ENCODE measurements at places on chromosomes 4 and X. TPM values are rescaled to one million over a fixed set of nuclear protein-coding genes. Genes with fewer than 3 reads are reported as not detected.

The SYTL5 gene
- total RNA-seq, result 10.0 TPM

GRCh38 chrX:24148121-24148520, 1.4 kb upstream of the ZFX start:
- DNase-seq, result no peak
- no peaks in the 10 kb centered on the region for H3K36me3 ChIP-seq
- peak overlapping the region; percentile 99 for H3K27ac ChIP-seq
- H3K27me3 ChIP-seq, result no peaks in the 10 kb centered on the region
- H3K4me1 ChIP-seq, result peaks cover 10% of the 10 kb centered on the region
- peak overlapping the region; percentile 83 for H3K4me3 ChIP-seq

GRCh38 chrX:109696146-109696740, 36.8 kb downstream of the ACSL4 start:
- no peaks in the 10 kb centered on the region for H3K4me1 ChIP-seq
- H3K27ac ChIP-seq, result no peak overlapping the region
- H3K4me3 ChIP-seq, result no peak overlapping the region
- H3K36me3 ChIP-seq, result no peaks in the 10 kb centered on the region

GRCh38 chr4:103207673-103208072, 9.5 kb upstream of the CENPE start:
- H3K36me3 ChIP-seq, result no peaks in the 10 kb centered on the region
- DNase-seq, result no peak
- H3K27me3 ChIP-seq, result no peaks in the 10 kb centered on the region
- no peaks in the 10 kb centered on the region for H3K4me1 ChIP-seq
- no peak overlapping the region for H3K4me3 ChIP-seq

The TSPAN7 gene
- 15.5 TPM for total RNA-seq

GRCh38 chr4:116374815-116375214, 710.6 kb downstream of the TRAM1L1 start:
- H3K27me3 ChIP-seq, result no peaks in the 10 kb centered on the region
- H3K4me3 ChIP-seq, result no peak overlapping the region
- H3K27ac ChIP-seq, result no peak overlapping the region
- no peak for DNase-seq
- no peaks in the 10 kb centered on the region for H3K36me3 ChIP-seq
- no peaks in the 10 kb centered on the region for H3K4me1 ChIP-seq

GRCh38 chr4:2961811-2962441, 1.3 kb downstream of the NOP14 start:
- H3K27ac ChIP-seq, result no peak overlapping the region
- DNase-seq, result no peak
- peak overlapping the region; percentile 93 for H3K4me3 ChIP-seq
- H3K36me3 ChIP-seq, result no peaks in the 10 kb centered on the region

DNA sequence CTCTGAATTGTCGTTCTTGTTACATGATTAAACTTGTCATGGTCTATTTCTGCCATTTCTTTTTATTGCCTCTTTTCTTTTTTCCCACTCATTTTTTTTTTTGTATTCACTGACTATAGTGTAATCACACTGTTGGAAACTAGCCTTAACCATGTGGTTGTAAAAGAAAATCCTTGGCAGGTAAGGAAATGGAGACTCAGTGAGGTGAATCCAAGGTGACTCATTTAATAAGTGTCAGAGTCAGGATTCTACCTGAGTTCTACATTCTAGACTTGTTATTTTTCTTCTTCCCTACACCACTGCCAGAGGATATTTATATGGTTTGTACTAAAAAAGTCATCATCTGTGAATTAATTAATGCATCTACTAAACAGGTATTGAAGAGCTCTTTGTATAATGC, 152.2 kb downstream of the CBLL2 start:
- H3K27me3 ChIP-seq, result peaks cover 6% of the 10 kb centered on the region
- no peaks in the 10 kb centered on the region for H3K4me1 ChIP-seq
- no peak overlapping the region for H3K27ac ChIP-seq
- no peak for DNase-seq
- no peaks in the 10 kb centered on the region for H3K36me3 ChIP-seq
- H3K4me3 ChIP-seq, result no peak overlapping the region

DNA sequence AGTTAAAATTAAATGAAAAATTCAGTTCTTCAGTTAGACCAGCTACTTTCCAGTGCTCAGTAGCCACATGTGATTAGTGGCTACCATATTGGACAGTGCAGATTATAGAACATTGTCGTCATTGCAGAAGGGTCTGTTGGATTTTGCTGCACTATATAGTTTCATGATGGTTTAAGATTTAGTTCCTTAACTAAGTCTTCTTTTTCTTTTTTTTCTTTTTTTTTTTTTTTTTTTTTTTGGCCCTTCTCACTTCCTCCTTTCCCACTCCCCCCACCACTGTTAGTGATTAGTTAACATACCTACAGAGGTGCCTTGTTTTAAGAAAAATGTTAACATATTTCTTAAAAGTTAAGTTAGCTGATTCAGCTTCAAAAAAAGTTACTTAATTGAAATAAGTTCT, 9.0 kb downstream of the RAB9A start:
- no peaks in the 10 kb centered on the region for H3K36me3 ChIP-seq
- H3K27ac ChIP-seq, result no peak overlapping the region
- H3K4me3 ChIP-seq, result no peak overlapping the region
- no peaks in the 10 kb centered on the region for H3K4me1 ChIP-seq
- DNase-seq, result no peak
- peaks cover 36% of the 10 kb centered on the region for H3K27me3 ChIP-seq

The PCSK1N gene
- total RNA-seq, result 2.2 TPM

GRCh38 chr4:16222957-16223527, 3.2 kb downstream of the TAPT1 start:
- no peak overlapping the region for H3K27ac ChIP-seq
- H3K27me3 ChIP-seq, result no peaks in the 10 kb centered on the region
- H3K4me3 ChIP-seq, result no peak overlapping the region

- H3K27ac ChIP-seq, result no peak overlapping the region
- no peak for DNase-seq
- H3K27me3 ChIP-seq, result no peaks in the 10 kb centered on the region
- H3K4me1 ChIP-seq, result no peaks in the 10 kb centered on the region
- H3K36me3 ChIP-seq, result no peaks in the 10 kb centered on the region
- no peak overlapping the region for H3K4me3 ChIP-seq
Observed at GRCh38 chr4:8048856-8049676, 109.4 kb upstream of the AFAP1 start.

The SMIM10L2A gene
- total RNA-seq, result 1.1 TPM

GRCh38 chr4:126207910-126208309, 893.2 kb downstream of the FAT4 start:
- no peak overlapping the region for H3K27ac ChIP-seq
- no peak overlapping the region for H3K4me3 ChIP-seq
- no peaks in the 10 kb centered on the region for H3K4me1 ChIP-seq
- no peaks in the 10 kb centered on the region for H3K27me3 ChIP-seq
- DNase-seq, result no peak

The REPS2 gene
- total RNA-seq, result 9.6 TPM

GRCh38 chrX:96835660-96836289, 47.9 kb upstream of the RPA4 start:
- DNase-seq, result no peak
- no peaks in the 10 kb centered on the region for H3K4me1 ChIP-seq
- no peaks in the 10 kb centered on the region for H3K36me3 ChIP-seq
- H3K4me3 ChIP-seq, result no peak overlapping the region
- no peak overlapping the region for H3K27ac ChIP-seq

- no peaks in the 10 kb centered on the region for H3K27me3 ChIP-seq
- H3K36me3 ChIP-seq, result no peaks in the 10 kb centered on the region
- H3K27ac ChIP-seq, result no peak overlapping the region
- DNase-seq, result no peak
- no peak overlapping the region for H3K4me3 ChIP-seq
Observed at GRCh38 chr4:45063696-45064095, 337.3 kb upstream of the GNPDA2 start.

DNA sequence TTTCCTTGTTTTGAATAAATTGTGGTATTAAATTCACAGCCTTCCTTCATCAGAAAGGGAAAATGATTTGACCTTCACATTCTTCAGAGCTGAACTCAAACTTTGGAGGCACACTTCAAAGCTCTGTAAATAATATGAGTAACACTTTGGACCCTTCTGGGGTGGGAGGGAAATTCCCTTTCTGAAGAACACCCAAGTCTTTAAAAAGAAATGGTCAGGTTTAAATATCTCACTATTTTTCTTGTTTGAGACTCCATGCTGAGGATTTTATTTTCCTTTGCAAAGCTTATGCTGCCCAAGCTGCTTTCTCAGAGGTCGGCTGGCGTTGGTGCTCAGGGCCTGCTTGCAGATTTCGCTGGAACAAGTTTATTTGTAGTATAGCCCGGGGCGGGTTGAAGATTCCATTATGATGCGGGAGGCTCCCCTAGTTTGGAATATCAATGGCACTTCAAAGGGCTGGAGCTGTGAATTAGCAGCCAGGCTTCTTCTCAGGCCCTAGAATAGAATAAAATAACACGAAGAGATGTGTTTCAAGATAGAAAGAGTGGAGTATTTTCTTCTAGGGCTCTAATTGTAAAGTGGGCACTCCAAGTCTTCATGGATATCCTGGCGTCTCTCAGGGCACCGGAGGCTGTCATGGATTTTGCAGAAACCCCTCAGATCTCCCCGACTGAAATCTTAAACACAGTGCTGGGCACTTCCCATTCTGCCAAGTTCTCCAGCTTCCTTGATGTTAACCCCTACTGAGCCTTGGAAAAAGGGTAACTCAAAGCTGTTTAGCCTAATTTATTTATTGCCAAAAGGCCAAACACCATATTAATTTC, 315.6 kb downstream of the GPAT3 start:
- H3K4me1 ChIP-seq, result no peaks in the 10 kb centered on the region
- no peaks in the 10 kb centered on the region for H3K27me3 ChIP-seq
- no peaks in the 10 kb centered on the region for H3K36me3 ChIP-seq

DNA sequence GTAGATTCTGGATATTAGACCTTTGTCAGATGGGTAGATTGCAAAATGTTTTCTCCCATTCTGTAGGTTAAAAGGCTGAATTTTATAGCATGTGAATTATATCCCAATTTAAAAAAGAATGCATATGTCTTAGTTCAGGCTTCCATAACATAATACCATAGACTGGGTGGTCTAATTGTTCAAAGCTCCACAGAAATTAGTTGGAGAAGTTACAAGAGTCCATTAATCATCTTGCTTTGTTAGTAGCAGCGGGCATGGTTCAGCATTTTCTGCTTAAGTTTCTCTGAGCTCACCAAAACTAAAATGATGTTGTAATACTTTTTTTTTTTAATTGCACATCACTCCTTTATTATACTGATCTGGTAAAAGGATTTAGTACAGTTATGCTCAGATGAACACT, 1.8 kb downstream of the PGAM4 start:
- H3K4me1 ChIP-seq, result no peaks in the 10 kb centered on the region
- H3K4me3 ChIP-seq, result no peak overlapping the region
- H3K27ac ChIP-seq, result no peak overlapping the region
- H3K36me3 ChIP-seq, result no peaks in the 10 kb centered on the region

The ACE2 gene
- total RNA-seq, result 5.6 TPM

The MAOB gene
- 42.0 TPM for total RNA-seq

GRCh38 chrX:111695297-111695880, 14.4 kb downstream of the ALG13 start:
- H3K4me1 ChIP-seq, result no peaks in the 10 kb centered on the region
- H3K27ac ChIP-seq, result no peak overlapping the region
- H3K4me3 ChIP-seq, result no peak overlapping the region

DNA sequence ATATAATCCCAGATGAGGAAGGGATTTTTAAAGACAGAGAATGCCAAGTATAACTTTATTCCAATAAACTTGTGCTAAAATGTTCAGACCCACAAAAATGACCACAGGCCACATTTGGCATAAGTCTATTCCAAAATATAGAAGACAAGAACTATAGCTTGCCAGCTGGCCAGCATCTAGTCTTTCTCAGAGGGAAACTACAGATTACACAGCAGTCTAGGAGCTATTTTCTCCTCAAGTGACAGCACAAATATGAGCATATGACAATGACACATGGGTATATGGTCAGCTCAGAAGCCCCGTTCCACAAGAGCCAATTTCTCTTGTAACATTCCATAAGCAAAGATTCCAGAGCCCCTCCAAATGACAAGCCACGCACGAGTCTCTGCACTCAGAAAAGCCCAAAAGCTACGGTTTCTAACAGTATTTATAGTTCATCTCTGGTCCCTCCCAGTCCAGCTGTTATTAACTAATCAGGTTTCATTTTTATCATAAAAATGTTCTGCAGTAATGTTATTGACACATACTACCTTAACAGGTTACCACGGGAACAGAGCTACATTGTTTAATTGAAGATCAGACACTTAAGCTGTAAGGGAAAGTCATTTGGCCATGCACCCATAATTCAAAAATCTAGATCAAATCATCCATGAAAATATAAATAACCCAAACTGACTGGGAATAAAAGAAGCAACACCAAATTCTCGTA, 70.3 kb downstream of the RAB28 start:
- DNase-seq, result no peak
- no peaks in the 10 kb centered on the region for H3K36me3 ChIP-seq
- no peak overlapping the region for H3K4me3 ChIP-seq
- H3K27ac ChIP-seq, result no peak overlapping the region

The HOPX gene
- 9.8 TPM for total RNA-seq

The CLIC2 gene
- 18.4 TPM for total RNA-seq

GRCh38 chrX:84078991-84079390, 109.0 kb downstream of the RPS6KA6 start:
- H3K4me3 ChIP-seq, result no peak overlapping the region
- DNase-seq, result no peak
- H3K27me3 ChIP-seq, result no peaks in the 10 kb centered on the region
- no peaks in the 10 kb centered on the region for H3K4me1 ChIP-seq
- no peaks in the 10 kb centered on the region for H3K36me3 ChIP-seq

DNA sequence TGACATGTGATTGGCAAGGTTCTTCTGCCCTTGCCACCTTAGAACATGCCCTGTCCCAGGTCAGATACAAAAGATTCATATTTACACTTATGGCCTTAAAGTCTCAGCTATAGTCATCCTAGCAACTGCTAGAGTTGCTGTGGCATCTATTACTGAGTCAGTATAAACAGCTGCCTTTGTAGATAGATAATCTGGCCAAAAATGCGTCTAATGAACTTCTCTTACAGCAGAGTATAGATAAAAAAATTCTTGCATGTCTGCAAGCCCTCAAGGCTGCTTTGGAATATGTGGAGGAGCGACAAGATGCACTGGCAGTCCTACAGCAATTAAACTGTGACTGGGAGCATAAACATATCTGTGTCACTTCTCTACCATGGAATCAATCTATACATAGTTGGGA, 1209.7 kb upstream of the PABPC4L start:
- H3K27ac ChIP-seq, result no peak overlapping the region
- H3K4me1 ChIP-seq, result no peaks in the 10 kb centered on the region
- DNase-seq, result no peak
- no peaks in the 10 kb centered on the region for H3K36me3 ChIP-seq

GRCh38 chr4:48345542-48345941, 4.2 kb downstream of the SLAIN2 start:
- H3K27ac ChIP-seq, result no peak overlapping the region
- no peaks in the 10 kb centered on the region for H3K27me3 ChIP-seq
- no peak for DNase-seq
- no peaks in the 10 kb centered on the region for H3K4me1 ChIP-seq

GRCh38 chrX:63282077-63282476, 69.1 kb downstream of the SPIN4 start:
- no peak for DNase-seq
- no peak overlapping the region for H3K27ac ChIP-seq
- no peak overlapping the region for H3K4me3 ChIP-seq
- H3K27me3 ChIP-seq, result peaks cover 4% of the 10 kb centered on the region
- no peaks in the 10 kb centered on the region for H3K36me3 ChIP-seq
- H3K4me1 ChIP-seq, result no peaks in the 10 kb centered on the region

The HELT gene
- not detected for total RNA-seq
